SK-N-MC (cell line): ENCODE measurements at places on chromosomes 3 and 15.

DNA sequence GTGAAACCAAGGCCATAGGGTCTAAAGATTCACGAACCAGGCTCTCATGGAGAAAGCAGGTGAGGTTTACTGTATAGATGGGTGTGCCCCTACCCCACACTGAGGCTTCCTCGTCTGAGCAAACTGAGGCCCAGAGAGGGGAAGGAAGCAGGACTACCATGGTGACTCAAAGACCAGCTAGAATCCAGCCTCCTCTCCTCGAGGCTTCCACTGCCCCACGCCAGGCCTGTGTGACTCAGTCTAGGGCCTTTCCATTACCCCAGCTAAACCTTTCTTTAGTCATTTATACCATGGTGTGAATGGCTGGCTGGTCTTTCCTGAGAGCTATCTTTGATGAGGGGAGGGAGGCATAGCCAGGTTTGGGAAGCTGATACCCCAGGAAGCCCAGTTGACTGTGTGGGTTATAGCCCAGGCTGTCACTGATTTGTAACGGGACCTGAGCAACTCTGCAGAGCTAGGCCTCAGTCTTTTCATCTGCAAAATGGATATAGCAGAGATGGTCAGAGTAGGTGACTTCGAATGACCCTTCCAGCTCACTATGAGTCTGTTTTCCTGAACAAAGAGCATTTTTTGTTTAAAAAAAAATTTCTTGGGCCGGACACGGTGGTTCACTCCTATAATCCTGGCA is 3.0 kb upstream of the RHO start:
- no peak for DNase-seq

GRCh38 chr15:89426500-89426899 is 69.9 kb downstream of the RHCG start:
- no peak for DNase-seq

- DNase-seq: no peak
These were observed 287.5 kb downstream of the RBMS3 start for GRCh38 chr3:29568355-29568754.

DNA sequence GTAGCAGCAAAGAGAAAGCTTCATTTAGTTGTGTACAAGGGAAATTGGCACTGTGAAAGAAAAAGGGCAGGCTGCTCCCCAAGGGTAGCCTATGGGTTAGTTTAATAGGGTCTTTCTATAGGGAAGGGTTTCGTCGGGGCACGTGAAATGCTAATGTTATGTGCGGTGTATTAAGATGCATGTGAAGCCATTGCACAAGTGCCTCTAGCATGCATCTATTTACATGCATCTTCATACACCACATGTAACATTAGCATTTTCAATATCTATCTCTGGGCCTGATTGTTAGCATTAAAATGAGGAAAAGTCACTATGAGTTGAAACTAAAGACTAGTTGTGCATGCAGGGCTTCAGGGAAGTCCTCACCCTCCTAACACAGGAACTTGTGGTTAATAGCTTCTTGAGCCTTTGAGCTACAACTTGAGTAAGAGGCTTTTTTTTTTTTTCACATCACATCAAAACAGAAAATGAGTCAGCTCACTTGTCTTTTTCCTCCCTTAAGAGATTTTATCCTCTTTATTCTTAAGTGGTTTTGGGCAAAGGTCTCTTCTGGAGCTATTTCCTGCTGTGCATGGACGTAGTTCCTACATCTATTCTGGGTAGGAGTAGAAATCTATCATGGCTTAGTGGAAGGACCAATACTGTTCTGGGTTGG is 613.4 kb downstream of the ZPLD1 start:
- DNase-seq: peak; percentile 75

DNA sequence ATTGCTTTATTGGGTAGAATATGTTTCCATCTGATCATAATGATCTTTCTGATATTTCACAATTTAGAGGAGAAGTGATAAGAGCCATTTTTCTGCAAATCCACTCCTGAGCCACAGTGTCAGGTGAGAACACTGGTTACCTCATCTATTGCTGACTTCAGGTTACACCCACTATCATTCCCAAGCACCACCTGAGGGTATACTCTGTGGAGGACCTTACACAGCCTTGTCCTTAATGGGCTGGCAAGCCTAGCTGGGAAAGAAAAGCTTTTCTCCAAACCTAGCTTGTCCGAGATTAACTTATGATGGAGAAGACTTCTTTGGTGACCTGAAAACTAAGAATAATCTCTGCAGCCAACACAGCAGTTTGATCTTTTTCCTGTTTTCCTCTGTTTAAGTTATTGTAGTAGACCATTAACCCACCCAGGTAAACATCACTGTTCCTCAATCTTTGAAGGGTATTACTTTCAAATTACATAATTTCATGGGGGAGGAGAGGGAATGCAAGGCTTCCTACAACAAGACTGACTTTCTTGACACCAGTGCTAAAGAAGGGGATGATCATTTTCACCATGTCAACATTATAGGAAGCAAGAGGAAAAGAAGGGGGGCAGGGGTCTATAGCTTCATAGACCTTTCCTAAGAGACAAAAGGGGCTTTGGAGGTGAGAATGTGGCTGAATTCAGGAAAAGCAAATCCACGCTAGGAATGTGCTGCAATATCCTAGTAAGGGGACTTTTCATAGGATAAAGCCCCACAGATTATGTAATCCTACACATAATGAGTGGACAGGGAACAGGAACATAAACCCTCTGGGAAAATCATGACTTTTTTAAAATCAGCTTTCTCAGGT is 1.7 kb downstream of the NCEH1 start:
- no peak for DNase-seq

DNA sequence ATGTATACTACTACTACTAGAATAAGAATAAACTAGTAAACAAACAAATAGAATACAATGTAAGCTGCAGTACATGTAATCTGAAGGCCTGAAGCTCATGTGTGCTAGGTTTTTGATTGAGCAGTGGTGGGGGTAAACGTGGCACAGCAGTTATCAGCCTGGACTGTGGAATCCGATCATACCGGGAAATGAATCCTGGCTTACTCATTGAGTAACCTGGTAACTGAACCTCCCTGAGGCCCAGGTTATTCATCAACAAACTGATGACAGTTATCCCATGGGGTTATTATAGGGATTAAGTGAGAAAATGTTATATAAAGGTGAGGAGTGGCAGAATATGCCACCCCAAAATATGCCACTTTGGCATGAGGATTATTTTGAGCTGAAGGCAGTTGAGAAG is 339.1 kb downstream of the FHIT start:
- no peak for DNase-seq

- DNase-seq: no peak
These were observed 16.1 kb downstream of the PAQR9 start for GRCh38 chr3:142947352-142947751.

GRCh38 chr3:94460931-94461330 is 398.1 kb downstream of the NSUN3 start:
- no peak for DNase-seq

GRCh38 chr15:57091636-57092035 is 173.2 kb downstream of the TCF12 start:
- DNase-seq: no peak

- no peak for DNase-seq
These were observed 157.2 kb downstream of the DCLK3 start for GRCh38 chr3:36606871-36607765.

DNA sequence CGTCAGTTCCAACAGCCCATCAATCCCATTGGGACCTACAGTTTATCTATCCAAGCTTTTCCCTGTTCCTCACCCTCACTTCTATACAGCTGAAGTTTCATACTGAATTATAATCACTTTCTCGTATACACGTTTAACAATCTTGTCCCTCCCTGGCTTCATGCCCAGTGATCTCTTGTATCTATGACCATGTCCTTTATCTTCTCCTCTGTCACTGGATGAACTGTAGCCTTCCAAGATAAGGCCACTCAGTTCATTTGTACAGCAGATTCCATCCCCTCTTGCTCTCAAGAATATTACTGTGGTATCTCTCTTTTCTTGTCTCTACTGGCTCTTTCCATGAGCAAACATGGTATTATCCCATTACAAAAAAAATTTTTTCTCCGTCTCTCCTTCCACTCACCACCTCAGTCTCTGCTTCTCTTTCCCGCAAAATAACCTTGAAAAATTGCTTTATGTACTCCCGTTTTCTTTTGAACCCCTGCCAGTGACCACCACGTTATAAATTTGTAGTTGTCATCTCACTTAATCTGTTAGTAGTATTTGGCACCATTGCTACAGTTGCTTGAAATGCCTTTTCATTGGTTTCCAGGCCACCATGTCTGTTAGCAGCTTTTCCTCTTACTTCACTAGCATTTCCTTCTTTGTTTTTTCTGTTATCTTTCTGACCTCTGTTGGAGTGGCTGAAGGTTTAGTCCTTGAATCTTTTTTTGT is 9.4 kb downstream of the CTNNB1 start:
- DNase-seq: no peak

DNA sequence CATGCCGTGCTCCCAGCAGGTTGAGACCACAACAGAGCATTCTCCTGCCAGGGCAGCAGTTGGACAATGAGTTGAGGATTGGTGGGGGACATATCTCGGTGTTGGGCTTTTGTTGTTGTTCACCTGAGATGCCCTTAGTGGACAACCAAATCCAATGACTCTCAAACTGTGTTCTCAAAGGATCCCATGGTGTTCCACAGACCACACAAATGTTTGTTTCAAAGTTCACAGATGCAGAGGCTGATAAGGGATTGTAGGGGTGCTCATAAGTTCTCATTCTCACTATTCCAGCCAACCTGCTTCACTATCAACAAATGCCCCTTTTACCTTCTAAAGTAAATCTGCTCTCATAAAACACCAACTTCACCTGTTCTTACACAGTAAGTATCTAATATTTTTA is 159.9 kb downstream of the OSBPL10 start:
- DNase-seq: no peak

GRCh38 chr3:46953234-46954010 is 23.1 kb downstream of the CCDC12 start:
- no peak for DNase-seq

DNA sequence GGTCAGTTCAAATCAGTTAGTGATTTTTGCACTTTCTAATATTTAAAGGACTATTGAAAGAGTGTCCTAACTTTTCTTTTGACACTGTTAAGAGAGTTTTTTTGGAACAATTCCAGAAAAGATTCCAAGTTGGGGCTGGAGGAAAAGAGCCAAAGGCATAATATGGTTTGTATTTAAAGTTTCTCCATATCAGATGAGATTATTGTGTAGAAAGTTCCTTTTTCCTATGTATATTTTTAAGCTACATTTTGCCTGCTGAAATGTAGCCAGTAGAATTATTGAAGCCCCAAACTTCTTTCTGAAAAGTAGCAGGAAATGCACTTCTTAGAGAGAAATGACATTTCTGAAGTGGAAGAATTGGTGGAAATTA is 136.5 kb upstream of the TSC22D2 start:
- DNase-seq: no peak

DNA sequence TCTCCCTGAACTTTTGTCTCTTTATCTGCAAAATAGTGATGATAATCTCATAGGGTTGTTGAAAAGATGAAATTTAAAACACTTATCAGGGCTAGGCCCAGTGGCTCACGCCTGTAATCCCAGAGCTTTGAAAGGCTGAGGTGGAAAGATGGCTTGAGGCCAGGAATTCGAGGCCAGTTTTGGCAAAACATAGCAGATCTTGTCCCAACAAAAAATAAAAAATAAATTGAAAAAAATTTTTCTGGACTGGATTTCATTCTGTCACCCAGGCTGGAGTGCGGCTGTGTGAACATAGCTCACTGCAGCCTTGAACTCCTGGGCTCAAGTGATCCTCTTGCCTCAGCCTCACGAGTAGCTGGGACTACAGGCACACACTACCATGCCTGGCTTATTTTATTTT is 29.6 kb downstream of the LMLN start:
- DNase-seq: no peak

GRCh38 chr15:87938031-87938430 is 318.5 kb downstream of the NTRK3 start:
- no peak for DNase-seq

- no peak for DNase-seq
These were observed 339.7 kb upstream of the NR2F2 start for GRCh38 chr15:95990833-95991232.

DNA sequence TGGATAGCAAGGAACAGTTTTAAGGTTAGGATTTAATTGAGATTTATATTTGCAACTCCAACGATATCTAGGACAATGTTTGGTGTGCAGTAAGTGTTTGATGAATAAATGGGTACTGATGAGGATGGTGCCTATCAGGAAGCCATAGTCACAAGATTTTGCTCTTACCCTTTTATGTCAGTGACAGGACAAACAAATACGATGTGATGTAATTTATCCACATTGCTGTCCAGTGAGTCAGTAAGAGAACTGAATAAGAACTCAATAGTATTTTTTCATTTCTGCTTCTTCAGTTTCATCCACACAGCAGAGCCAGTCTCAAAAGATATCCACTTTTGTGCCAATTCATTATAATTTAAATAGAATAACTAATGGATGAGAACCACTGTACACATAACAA is 18.5 kb downstream of the C3orf85 start:
- no peak for DNase-seq

- DNase-seq: no peak
These were observed at the start of gene C3orf70 for GRCh38 chr3:185152410-185153170. C3orf70 (minus strand) TSS chr3:185153060; CDS start chr3:185152823, 237 bp downstream.

- no peak for DNase-seq
These were observed 35.2 kb downstream of the FNDC3B start for GRCh38 chr3:172074586-172074985.

DNA sequence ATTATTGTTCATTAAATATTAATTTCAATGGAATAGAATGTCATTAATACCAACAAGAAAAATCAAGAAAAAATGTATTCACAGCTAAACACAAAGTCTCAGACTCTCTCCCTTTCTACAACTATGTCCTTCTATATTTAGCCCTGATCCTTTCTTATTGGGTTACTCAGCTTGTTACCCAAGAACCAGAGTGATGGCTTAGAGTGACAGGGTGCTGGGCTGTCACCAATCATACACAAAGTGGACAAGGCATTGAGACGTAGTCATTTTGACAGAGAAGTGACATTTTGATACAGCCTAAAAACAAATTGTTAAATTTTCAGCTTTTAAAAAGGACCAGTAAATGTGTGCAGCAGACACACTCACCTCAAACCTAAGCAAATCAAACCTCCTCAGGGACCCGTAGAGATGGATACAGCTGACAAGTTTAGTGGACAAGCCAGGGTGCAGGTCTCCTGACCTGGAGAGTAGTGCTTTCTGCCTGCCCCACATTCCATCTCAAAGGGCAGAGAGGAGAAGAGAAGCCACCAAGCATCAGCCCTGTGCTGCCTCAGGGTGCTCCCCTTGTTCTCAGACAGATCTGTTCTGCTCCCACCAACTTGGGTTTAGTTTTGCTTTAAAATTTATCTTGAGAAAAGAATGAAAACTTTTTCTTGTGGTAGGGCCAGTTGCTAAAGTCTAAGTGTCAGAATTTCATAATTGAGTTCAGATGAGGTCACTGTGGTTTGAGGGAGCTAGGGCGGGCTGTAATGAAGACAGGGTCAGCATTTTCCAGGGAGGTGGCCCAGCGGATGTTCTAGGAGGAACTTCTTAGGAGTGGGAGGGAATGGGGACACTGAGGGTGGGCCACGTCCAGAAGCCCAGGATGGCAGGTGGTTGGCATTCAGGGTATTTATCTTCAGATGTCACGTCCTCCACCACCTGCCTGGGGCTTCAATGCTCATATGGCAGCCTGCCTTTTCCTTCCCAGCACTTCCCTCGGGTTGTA is 136.5 kb upstream of the TBL1XR1 start:
- no peak for DNase-seq

- no peak for DNase-seq
These were observed 26.1 kb downstream of the LSM3 start for GRCh38 chr3:14204515-14205284.
